ENCODE measurements at places on chromosomes 4 and X.

- no peak for DNase-seq
These were observed 205.4 kb upstream of the ITM2A start for GRCh38 chrX:79572566-79572965.

- no peak for DNase-seq
These were observed 132.9 kb downstream of the LDB2 start for GRCh38 chr4:16765546-16765945.

DNA sequence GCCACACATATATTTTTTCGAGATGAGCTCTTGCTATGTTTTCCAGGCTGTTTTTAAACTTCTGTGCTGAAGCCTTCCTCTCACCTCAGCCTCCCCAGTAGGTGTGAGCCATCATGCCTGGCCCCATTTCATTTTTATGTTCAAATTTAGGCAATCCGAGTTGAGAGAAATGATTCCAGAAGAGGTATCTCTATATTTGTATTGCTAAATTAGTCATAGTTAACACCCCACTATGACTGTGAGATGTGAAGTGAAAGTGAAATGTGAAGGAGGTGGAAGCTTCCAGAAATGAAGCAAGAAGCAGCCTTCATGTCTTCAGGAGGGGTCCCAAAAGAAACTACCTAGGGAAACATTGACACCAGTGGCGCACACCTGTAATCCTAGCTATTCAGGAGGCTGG, 17.7 kb downstream of the APELA start:
- no peak for DNase-seq

GRCh38 chr4:675036-675882, 917 bp downstream of the MYL5 start:
- no peak for DNase-seq

GRCh38 chr4:24245491-24245820, 338.9 kb downstream of the DHX15 start:
- no peak for DNase-seq

GRCh38 chrX:23114241-23114640, 114.5 kb downstream of the DDX53 start:
- DNase-seq = no peak

DNA sequence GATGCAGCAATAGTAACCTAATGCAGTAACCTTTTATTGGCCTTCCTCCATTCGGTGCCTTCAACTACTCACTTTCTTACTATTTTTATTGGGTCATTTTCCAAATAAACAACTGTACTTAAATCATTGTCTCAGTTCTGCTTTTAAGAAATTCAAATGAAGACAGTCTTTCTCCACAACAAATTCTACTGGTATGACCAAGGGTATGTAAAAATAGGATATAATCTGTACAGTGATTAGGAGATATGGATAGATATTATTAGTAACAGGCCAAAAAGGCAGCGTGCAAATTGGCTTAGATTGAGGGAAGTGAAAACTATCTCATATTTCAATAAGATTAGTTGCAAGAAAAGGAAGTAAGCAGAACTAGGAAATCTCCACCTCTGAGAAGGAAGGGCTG, 177.4 kb upstream of the PPP1R2C start:
- no peak for DNase-seq

GRCh38 chr4:612749-613125, 12.6 kb upstream of the PDE6B start:
- DNase-seq = no peak

DNA sequence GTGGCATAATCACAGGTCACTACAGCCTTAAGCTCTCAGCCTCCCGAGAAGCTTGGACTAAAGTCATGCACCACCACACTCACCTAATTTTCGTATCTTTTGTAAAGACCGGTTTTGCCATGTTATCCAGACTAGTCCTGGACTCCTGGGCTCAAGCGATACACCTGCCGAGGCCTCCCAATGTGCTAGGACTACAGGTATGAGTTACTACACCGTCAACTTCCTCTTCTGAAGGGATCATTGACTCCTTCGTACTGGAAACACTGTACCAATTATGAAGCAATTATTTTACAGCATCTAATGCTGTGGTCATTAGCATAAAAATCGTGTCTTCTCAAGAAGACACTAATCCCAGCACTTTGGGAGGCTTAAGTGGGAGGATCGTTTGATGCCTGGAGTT, 35.2 kb downstream of the PDS5A start:
- no peak for DNase-seq

- no peak for DNase-seq
These were observed 298.3 kb downstream of the HS3ST1 start for GRCh38 chr4:11130195-11130970.

DNA sequence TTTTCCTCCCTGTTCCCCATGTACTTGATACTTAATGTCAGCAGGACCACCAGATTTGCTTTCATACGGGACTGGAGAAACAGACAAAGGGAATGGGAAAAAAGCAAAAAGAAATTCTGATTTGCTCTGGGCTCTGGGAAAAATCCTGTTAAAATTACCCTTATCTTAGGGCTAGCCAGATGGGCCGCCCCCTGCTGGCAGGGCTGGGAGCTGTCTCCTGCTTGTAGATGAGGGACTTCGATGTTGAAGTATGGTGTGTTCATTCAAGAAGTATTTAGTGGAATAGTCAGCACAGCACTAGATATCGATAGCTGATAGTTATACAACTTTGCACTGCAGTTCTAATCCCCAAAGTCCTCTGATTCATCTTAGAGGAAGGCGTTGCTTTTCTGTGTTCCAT, 45.8 kb downstream of the BCORL1 start:
- peak; percentile 33 for DNase-seq

GRCh38 chr4:38086151-38086848, 126.1 kb downstream of the PTTG2 start:
- DNase-seq = no peak

- DNase-seq = no peak
These were observed 97.1 kb upstream of the SH3RF1 start for GRCh38 chr4:169367826-169368225.

DNA sequence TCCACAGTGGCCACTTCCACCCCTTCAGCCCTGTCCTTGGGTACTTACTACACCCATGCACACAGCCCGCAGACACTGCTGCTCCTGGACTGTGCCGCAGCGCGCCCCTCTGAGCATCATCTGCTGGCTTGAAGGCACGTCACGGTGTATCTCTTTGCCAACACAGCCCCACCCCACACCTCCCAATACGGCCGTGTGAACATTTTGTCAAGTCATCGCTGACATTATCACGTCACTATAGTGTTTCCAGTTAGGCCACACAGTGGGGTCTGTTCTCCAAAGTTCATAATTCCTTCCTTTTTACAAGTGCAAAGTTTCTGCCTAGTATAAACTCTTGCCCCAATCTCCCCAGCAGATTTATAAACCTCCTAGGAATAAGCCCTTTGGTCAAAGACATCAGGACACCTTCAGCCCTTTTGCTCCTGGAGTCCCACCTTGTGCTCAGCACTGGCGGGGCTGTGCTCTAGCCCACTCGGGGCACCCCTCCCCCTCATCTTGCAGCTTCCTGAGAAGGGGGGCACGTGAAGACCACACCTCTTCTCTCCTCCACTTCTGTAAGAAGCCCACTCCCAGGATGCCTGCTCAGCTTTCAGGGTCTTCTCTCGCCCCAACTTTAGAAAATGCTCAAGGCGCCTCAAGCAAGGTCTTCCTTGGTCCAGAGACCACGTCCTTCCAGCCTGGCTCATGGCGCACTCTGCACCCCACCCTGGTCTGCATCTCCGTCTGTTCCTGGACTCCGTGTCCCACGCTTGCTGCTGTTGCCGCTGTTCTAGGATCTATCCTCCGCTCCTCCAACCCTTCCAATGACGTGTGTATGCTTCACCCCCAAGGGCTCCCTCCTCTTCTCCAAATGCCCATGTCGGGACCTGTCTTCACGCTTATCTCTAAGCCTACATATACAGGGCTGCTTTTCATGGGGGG, 7.2 kb downstream of the FAM53A start:
- peak; percentile 84 for DNase-seq

DNA sequence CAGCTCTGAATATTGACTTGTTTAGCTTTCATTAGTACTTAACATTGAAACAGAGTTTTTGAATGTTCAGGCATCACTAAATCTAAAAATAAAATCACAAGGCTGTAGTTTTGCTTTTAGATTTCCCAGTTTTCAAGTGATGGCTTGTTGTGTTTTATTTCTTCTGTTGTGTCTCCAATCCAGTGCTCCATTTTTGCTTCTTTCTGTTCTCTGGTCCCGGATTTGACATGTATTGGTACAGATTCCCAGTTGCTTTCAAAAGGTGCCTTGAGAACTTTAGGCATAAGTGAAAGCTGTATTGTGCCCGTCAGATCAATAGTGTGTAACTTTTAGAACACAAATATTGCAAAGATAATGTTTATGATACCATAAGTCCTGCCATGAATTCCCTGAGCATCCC, 53.2 kb downstream of the ARHGAP10 start:
- no peak for DNase-seq

DNA sequence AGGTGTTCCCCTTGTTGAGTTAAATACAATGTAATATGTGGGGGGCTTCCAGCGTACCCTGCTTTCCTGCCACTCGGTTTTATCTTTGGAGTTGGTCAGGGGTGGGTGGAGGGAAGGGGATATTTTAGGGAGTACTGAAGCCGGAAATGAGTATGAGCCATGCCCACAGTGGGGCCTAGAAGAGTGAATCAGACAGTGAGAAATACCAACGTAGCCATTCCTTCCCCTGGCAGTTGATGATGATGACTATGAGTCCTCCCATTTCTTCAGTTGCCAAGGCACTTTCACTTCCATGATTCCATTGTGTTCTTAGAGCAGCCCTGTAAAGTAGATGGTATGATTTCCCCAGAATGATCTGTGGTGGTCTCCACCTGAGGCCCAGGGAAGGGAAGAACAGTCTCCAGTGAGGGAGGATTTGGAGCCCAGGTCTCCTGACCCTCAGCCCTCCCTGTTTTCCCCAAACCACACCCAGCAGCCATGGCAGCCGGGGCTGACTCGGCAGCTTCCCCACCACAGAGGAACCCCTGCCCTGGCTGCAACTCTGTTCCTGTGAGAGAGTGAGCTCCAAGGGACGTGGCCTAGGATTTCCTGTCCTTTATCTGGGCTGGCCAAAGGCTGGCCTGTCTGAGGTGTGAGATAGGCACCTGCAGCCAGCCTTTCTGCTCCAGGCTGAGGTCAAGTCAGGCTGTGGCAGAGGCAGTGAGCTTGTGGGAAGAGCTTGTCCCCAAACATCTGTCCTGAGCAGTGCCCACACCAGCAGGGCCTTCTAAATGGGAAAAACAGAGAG, 52.7 kb downstream of the STARD8 start:
- DNase-seq = peak; percentile 69

DNA sequence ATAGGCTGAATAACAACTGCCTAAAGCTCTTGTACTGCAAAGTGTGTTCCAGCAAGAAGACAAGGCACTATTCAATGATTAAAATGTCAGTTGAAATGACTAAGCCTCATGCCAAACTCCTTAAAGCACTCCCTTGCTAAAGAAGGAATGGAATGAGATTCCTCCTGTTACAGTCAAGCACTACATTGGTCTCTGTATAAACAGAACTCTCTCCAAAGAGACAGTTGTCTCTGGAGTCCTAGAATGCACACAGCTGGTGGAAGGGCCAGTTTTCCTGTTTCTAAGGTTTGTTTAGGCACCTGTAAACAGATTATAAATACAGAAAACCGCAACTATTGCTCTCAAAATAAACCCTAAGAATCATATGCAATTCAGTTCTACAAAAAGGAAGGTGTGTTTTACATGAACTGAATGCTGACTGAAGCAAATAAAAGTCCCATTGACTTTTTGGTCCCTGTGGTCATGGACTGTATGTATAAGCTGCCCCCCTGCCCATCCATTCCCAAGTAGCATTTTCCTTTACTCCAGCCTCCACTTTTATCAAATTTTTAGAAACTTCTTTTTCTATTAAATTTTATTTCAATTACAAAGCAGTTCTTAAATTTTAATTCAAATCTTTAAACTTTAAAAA, 47.0 kb downstream of the FAT1 start:
- no peak for DNase-seq

DNA sequence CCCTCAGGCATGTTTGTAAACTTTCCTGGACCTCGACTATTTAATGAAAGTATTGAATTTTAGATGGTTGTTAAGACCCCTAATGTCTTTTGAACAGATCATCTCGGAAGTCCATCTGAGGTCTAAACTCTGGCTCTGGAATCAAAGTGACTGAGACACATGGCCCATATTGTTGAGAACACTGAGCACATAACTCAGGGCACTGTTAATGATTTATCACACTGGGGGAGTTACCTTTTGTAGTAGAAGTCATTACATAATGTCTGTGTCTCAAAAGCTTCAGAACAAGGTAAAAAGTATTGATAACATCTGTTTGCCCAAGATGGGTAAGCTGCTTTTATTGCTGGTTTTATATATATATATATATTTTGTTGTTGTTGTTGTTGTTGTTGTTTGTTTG, 103.4 kb upstream of the HS3ST1 start:
- no peak for DNase-seq

- peak; percentile 82 for DNase-seq
These were observed 3.8 kb downstream of the TCEAL9 start for GRCh38 chrX:103360092-103360491.

DNA sequence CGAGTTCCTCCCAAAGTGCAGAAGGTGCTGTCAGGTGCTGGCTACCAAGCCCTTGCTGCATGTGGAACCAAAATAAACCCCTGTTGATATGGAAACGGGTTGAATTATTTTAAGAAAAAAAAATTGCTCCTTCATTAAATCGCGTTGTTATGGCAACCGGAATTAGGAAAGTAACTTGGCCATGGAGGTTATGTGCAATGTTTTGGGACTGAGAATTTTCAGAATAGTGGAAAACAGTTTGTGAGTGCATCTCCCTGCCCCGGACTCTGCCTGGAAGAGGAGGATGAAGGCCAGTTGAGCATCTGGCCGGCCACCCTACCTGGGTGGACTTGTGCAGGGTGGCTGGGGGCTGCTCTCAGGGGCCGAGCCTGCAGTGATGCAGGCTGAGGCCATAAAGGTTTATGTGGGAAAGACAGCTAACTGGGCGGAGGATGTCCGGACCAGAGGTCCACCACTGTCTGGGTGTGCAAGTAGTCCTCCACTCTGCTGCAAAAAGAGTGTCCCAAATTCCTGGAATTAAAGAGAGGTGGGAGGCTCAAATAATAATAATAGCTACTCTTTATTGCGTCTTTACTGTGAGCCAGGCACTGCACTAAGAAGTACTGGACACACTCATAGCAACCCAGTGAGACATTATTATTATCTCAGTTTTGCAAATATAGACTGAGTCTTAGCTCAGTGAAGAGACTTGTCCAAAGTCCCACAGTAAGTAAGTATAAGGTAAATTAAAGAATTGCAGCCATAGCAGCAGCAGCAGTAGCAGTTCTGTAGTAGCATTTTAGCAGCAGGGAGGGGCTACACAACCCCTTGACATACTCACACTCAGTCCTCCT, 20.6 kb downstream of the RTL5 start:
- DNase-seq = no peak

DNA sequence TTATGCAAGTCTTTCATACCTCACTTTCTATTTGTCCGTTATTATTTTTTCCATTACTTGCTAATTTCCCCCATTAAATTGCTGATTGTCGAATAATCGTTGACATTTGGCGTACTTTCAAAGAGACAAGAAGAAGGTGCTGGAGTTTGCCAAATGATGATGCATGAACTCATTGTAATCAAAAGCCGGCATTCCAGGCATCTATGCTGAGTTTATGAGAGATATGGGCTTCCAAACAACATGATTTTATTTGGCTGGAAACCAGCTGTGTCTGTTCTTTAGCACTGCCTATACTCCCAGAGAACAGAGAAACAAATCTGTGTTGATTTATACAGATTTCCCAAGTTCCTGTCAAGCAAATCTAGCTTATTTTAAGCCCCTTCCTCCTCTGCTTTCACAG, 80.8 kb upstream of the RPS6KA3 start:
- DNase-seq = no peak

Measured in hematopoietic multipotent progenitor cell treated with erythropoietin and hydrocortisone succinate and interleukin-3 and kit ligand, for 8 days (in vitro differentiated cells).